ENCODE measurements at places on chromosomes 16 and 17.

GRCh38 chr17:29694918-29695563 is 72.3 kb upstream of the CORO6 start:
- DNase-seq = no peak

GRCh38 chr16:79601931-79602627 is 1.5 kb upstream of the MAF start:
- peak; percentile 61 for DNase-seq

DNA sequence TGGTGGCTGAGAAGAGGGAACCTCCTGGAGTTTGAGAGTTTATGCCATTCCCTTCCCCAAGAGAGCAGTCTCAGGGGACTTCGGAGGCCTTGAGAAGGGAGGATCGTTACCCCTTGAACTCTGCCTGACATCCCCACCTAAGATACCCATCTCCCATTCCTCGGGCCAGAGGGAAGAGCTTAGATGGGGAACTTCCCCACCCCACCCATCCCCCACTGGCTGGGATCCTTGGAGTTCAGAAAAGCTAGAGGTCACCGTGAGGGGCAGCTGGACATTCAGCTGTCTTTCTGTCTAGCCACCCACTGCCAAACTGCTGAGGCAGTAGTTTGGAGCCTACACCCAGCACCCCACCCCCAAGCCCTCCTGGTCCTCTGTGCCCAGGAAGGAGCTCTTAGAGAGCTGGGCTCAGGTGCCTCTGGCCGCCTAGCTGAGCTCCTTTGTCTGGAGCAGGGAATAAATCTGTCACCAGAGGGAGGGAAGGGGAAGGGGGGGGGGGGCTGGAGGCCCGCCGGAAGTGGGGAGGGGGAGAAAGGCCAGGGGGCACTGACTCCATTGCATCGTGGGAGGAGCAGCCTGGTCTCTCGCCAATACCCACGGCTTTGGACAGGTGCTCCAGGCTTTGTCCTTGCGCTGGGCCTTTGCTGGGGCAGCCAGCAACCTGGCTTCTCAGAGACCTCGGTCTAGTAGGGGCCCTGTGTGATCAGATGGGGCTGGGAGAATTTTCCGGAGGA is 1.0 kb downstream of the HSD11B2 start:
- DNase-seq = no peak

- no peak for DNase-seq
Observed at GRCh38 chr16:10561425-10561824, 19.0 kb downstream of the EMP2 start.

DNA sequence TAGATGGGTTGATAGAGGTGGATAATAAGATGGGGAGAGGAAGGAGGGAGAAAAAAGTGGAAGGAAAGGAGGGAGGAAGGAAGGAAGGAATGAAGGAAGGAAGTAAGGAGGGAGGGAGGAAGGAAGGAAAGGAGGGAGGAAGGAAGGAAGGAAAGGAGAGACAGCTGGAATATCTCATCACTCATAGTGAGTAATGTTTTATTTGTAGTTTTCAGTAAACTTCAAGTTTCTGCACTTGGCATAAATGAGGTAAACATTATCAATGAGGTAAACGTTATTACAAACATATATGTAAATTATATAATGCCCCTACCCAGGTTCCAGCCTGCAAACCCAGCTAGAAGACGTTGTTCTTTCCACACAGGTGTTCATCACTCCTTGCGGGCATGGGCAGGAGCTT is 89.8 kb upstream of the XYLT1 start:
- DNase-seq = no peak

DNA sequence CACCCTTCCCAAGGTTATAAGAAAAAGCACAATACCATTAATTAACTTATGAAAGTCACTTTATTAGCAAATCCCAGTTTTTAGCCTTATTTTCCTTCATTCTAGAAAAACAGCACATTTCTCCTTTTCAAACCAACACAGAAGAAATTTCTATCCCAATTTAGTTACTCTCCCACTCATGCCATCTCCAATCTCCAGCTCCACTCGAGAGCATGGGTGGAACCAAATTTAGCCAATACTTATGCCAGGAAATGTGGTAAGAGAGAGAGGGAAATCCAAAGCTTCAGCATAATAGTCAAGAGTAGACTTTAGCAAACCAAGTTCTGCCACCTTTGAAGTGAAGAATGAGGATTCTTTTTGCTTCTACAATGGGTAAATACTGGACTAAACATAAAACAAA is 288.8 kb downstream of the KIF2B start:
- no peak for DNase-seq

- DNase-seq = peak; percentile 52
Observed at GRCh38 chr17:78019367-78019975, 61.0 kb downstream of the TNRC6C start.

DNA sequence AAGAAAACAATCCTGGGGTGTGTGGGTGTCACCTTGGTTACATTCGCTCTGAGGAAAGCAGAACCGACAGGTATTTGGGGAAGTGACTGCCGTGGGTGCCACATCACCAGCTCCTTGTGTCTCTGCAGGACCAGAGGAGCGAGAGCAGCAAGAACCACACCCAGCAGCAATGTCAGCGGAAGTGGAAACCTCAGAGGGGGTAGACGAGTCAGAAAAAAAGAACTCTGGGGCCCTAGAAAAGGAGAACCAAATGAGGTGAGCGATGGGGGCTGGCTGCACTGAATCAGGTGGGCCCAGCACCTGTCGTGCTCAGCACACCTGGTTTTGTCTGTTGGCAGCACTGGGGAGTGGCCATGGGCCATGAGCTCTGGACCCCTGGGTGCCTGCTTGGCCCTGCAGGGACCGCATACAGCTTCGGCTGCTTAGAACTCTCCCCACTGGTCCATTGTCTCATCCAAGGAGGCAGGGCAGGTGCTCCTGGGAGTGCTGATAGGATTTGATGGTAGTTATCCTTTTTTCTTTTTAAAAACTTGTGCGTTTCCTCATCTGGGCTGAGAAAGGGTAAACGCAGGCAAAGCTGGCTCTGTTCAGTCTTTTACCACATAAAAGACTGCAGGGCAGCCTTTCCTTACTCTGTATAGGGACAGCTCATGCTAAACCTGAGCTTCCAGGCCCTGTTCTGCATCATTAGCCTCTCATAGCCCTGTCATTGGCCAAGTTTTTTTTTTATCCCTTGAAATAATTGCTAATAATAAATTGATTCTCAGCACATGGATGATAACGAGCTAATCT is 29.4 kb downstream of the HMOX2 start:
- peak; percentile 58 for DNase-seq

- no peak for DNase-seq
Observed at GRCh38 chr17:79819085-79819484, 20.2 kb downstream of the CBX4 start.

GRCh38 chr16:58157951-58158540 is 28.9 kb upstream of the CFAP20 start:
- DNase-seq = no peak

DNA sequence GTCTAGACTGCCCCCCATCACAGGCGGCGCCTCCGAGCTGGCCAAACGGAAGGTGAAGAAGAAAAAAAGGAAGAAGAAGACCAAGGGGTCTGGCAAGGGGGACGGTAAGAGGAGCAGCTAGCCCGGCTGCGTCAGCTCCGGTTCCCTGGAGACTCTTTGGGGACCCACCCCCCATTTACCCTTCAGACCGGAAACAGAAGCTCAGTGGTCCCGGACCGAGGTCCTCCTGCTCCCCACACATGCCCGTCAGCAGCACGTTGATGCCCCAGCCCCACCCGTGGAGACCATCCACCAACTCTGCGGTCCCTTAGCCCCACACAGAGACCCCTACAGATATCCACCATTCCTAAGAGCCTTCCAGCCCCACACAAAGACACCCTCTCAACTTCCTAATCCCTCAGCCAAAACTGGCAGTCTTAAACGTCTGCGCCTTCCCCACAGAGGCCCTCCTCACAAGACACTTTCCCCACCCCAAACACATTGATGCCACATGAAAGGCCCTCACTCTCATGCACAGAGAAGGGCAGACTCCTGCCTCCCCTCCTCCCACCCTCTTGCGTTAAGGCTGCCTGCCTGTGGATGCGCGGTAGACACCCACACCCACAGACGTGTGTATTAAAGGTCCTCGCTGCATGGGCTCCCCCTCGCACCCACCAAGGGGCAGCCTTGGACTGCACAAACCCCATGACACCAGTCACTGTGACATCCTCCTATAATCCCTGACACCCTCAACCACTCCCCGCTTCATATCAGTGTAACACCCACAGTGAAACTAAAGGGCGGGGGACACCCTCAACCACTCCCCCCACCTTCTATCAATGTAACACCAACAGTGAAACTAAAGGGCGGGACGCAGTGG is 58.2 kb upstream of the RPH3AL start:
- peak; percentile 60 for DNase-seq

- peak; percentile 89 for DNase-seq
Observed at GRCh38 chr17:46193151-46193625, at the start of gene KANSL1. Gene KANSL1, minus strand, starts transcription at chr17:46193429. Its CDS starts 21,286 bp downstream, at chr17:46172143.

- DNase-seq = no peak
Observed at GRCh38 chr16:61798741-61799140, 237.5 kb downstream of the CDH8 start.

DNA sequence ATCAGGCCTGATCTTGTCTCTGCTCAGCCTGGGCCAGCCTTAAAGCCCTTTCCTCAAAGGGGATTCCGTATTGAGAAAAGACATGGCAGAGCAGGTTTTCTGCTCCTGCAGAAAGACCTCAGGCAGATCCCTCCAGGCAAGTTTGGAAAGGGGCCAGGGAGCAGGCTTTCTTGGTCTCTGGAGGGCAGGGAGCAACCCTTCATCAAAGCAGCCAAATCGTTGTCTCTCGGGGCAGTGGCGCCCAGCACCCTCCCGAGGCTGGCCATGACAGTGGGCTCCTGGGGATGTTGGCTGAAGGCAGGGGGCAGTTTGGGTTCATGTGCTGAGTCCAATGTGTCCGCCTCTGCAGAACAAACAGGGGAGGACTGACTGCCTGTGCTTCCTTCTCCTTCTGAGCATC is 168.4 kb upstream of the WSCD1 start:
- no peak for DNase-seq

DNA sequence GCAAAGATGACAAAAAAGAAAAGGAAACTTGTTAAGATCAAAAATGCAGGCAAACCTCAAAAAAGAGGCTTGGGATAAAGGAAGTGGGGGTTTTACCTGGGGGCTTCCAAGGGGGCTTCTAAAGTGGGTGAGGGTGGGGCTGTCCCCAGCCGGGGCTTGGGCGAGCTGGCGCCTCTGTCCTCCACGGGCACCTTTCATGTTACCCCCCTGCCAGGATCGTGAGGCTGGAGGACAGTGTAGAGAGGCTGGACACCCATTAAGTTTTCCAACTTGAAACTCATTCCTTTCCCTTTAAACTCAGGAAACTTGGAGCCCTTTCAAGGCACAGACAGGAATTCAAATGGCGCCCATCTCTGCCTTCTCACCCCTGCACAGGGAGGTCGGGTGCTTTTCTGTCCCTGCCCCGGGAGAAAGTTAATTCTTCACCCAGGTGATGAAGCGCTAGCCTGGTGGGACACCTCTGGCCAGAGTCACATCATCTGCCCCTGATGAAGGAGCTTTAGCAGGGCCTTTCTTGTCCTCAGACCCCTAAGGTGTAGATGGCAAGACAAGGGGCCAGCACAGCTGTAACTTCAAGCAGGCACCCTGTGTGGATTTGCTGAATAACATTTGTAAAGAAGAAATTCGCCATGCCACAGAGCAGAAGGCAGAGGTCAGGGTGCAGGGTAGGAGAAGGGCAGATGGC is 87.3 kb downstream of the C16orf78 start:
- DNase-seq = no peak

DNA sequence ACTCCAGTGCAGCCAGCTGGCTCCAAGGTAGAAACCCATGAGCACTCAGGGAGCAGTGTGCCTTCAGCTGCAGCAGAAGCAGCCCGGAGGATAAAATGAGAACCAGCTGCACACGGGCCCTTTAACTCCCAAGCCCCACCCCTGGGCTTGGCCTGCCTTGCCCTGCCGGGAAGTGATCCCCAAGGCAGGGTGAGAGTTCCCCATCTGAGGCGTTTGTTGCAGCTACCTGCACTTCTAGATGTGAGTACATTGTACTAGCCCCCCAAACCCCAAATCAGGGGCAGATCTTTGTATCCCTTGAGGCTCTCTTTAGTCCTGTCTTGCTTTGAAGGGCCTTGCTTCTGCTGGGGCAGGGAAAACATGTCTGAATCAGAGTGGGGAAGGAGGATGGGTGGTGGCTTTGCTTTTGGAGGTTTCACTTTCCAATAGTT is at the start of gene MVP:
Gene MVP, plus strand, starts transcription at position 192 of the 431 bp plus-strand sequence. CDS start 10,088 bp downstream, outside the sequence.
- no peak for DNase-seq

DNA sequence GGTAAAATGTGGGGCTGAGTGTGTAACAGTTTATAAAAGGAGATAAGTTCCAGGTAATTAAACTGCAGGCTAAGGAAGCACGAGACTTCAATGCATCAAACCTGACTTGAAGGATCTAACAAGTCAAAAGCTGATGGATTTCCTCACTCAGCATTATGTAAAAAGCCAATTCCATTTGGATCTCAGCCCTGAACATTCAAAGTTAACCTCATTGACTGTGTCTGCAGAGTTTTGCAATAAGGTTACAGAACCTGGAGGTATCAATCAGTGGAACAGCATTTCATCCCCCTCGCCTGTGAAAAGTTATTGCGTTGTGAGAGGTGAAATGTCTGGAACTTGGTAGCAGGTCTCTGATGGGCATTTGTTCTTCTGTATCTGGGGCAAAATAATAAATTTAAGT is 317.8 kb downstream of the GRIN2A start:
- DNase-seq = no peak

GRCh38 chr17:62017496-62017895 is 47.6 kb downstream of the MED13 start:
- DNase-seq = no peak

DNA sequence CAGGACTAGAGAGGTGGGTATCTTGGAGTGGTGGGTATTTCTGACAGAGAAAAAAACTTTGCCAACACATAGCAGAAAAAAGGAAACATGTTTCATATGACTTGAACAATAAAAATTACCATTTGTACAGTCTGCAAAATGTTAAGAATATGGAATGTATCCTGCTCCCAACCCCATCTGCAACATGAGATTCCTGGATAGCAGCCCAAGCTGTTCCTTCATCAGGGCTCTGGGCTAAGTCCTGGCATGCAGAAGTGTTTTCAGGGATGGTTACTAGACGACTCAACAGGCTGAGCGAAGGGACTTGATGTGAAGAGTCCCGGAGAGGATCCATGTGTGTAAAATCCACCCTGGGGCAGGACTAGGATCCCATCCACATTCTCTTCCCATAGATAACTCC is 121.0 kb upstream of the IRX3 start:
- DNase-seq = no peak

- DNase-seq = no peak
Observed at GRCh38 chr17:83153681-83154310, 74.4 kb downstream of the METRNL start.

GRCh38 chr17:3890082-3890877 is 2.6 kb downstream of the CAMKK1 start:
- no peak for DNase-seq

DNA sequence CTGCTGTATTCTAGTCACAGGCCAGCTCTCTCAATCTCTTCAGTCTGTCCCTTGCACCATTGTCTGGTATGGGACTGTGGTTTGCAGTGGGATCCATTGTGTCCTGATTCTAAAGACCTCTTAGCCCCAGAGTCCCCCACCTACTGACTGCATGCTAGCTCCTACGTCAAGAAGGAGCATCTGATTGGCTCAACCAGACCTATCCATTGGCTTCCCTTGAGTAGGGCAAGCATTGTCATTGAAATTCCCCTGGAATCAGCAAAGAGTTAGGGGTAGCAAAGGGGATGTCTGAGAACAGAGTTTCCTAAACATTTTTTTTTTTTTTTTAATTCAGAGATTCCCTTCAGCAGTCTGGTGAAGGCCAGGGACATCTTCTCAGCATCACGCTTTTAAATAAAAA is 175.3 kb upstream of the MPHOSPH6 start:
- DNase-seq = no peak

Data from T-helper 1 cell (primary cell).